Neural cell (in vitro differentiated cells): ENCODE measurements at places on chromosomes 5 and 9. TPM values are rescaled to one million over a fixed set of nuclear protein-coding genes. Genes with fewer than 3 reads are reported as not detected.

PCA3 gene
- 0.16 TPM in 1 of 2 replicates, not detected in the other for polyA plus RNA-seq

AJM1 gene
- 1.5 TPM in 2 replicates for polyA plus RNA-seq

FKBP15 gene
- 11.2 and 12.1 TPM in 2 replicates for polyA plus RNA-seq

FAM221B gene
- 0.09 TPM in 1 of 2 replicates, not detected in the other for polyA plus RNA-seq

CDC26 gene
- 64.8 and 88.0 TPM in 2 replicates for polyA plus RNA-seq

GPBP1 gene
- polyA plus RNA-seq, result 122 and 149 TPM in 2 replicates

PAPPA gene
- 0.40 and 0.41 TPM in 2 replicates for polyA plus RNA-seq

SLCO6A1 gene
- not detected in 2 replicates for polyA plus RNA-seq

ISL1 gene
- 27.6 and 33.6 TPM in 2 replicates for polyA plus RNA-seq

NUTM2G gene
- polyA plus RNA-seq, result 0.18 and 1.1 TPM in 2 replicates

SLC25A2 gene
- not detected in 2 replicates for polyA plus RNA-seq

NEUROG1 gene
- polyA plus RNA-seq, result not detected in 2 replicates

SHROOM1 gene
- 0.84 and 1.8 TPM in 2 replicates for polyA plus RNA-seq

RNF14 gene
- 82.1 and 108 TPM in 2 replicates for polyA plus RNA-seq

PDE6A gene
- not detected in 2 replicates for polyA plus RNA-seq

MARCOL gene
- polyA plus RNA-seq, result not detected in 2 replicates

GRXCR2 gene
- 0.36 TPM in 1 of 2 replicates, not detected in the other for polyA plus RNA-seq

KCNV2 gene
- polyA plus RNA-seq, result not detected in 2 replicates

MLANA gene
- polyA plus RNA-seq, result not detected in 2 replicates

WNT8A gene
- polyA plus RNA-seq, result 0.26 and 0.60 TPM in 2 replicates

FOXD4L3 gene
- not detected in 2 replicates for polyA plus RNA-seq

RNF224 gene
- polyA plus RNA-seq, result 0.26 TPM in 1 of 2 replicates, not detected in the other

AQP7 gene
- polyA plus RNA-seq, result not detected in 2 replicates

CNTNAP3B gene
- polyA plus RNA-seq, result 9.7 and 12.6 TPM in 2 replicates

ST8SIA4 gene
- 14.9 and 15.6 TPM in 2 replicates for polyA plus RNA-seq

DNAJA1 gene
- polyA plus RNA-seq, result 470 and 547 TPM in 2 replicates
